ENCODE measurements at places on chromosomes 3 and 15.

DNA sequence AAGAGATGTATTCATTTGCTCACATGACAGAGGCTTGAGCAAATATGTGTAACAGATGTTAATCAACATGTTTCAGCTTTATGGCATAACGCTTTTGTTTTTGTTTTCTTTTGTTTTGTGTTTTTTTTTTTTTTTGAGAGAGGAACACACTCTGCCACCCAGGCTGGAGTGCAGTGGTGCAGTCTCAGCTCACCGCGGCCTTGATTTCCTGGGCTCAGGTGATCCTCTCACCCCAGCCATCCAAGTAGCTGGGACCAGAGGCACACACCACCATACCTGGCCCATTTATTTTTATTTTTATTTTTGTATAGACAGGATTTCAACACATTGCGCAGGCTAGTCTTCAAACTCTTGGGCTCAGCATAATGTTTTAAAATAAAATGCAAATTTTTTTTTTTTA lies 1504.4 kb upstream of the CADM2 start:
- DNase-seq = no peak

GRCh38 chr3:146517684-146518435 lies 26.5 kb downstream of the PLSCR1 start:
- DNase-seq = no peak

- DNase-seq = no peak
Measured at GRCh38 chr3:27024493-27024892, 344.7 kb downstream of the NEK10 start.

- no peak for DNase-seq
Measured at GRCh38 chr3:141326123-141326522, 42.2 kb upstream of the ZBTB38 start.

DNA sequence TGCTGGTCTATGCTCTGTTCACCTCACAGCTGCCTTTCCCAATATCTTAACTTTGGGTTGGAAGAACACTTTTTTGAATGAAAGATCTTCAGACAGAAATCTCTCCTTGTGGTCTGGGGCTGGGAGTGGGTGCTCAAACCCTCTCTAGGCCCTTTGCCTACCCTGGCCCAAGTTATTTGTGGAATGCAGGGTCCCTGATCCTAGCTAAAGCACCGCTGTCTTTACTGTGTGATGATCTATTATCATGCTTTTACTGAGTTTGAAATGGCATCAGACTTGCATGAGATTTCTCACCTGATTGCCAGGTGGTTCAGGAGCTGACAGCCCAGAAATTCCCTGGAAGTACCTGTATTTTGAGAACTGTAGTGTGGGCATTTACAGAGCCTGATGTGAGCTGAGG lies 412.7 kb upstream of the ONECUT1 start:
- DNase-seq = no peak

DNA sequence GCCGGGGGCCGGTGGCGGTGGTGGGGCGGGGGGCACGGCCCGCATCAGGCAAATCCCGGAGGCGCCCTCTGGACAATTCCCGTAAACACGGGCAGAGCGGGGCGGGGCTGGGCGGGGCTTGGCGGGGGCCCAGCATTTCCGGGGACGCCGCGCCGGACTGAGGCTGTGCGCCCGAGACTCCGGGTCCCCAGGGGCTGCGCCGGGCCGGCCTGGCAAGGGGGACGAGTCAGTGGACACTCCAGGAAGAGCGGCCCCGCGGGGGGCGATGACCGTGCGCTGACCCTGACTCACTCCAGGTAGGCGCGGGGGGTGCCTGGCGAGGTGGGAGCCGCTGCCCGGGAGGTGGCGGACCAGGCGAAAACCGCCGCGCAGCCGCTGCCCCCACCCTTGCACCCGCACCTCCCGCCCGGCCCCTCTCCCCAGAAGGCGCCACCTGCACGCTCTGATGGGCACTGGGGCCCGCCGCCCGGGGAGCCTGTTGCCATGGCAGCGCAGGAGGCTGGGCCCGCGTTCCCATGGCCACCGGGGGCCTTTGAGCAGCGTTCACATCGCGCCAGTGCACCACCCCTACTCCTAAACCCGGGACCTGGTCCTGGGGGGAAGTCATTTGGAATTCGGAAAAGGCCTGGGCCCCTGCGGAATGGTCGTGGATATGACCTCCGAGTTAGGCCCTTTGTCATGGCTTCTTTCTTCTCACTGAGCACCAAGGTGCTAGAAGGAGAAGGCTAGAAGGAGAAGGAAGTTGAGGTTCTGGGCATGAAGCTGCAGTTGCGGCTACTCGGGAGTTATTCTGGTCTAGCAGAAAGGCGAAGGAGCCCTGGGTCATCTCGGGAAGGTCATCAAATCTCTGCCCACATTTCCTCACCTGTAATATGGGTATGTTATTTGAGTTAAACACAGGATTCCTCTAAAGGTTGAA lies 16.1 kb upstream of the SEMA4B start:
- peak; percentile 70 for DNase-seq

DNA sequence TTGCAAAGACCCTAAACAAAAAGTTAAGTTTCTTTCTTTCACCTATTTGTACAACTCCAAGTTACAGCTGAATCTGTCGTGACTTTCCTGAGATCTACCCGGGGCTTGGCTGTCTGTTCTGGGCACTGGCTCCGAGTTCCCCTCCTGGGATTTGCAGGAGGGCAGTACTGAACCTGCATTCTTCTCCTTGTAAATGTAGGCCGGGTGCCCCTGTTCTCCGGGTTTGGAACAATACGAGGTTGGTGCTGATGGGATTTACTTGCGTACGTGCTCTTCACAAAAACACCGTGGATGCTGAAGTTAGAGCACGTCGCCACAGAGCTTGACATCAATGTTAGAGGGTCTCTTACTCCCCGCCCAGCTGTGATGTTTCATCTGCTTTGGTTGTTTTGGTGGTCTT lies 48.1 kb downstream of the KLHL25 start:
- DNase-seq = no peak

- DNase-seq = no peak
Measured at GRCh38 chr3:127287840-127288239, at the start of gene PRR20G. Gene PRR20G, minus strand, starts transcription at chr3:127288046. Its CDS starts 681 bp downstream, at chr3:127287365.

GRCh38 chr3:170813266-170813665 lies 56.7 kb downstream of the RPL22L1 start:
- no peak for DNase-seq

- DNase-seq = no peak
Measured at GRCh38 chr3:193829781-193830180, 236.8 kb downstream of the OPA1 start.

DNA sequence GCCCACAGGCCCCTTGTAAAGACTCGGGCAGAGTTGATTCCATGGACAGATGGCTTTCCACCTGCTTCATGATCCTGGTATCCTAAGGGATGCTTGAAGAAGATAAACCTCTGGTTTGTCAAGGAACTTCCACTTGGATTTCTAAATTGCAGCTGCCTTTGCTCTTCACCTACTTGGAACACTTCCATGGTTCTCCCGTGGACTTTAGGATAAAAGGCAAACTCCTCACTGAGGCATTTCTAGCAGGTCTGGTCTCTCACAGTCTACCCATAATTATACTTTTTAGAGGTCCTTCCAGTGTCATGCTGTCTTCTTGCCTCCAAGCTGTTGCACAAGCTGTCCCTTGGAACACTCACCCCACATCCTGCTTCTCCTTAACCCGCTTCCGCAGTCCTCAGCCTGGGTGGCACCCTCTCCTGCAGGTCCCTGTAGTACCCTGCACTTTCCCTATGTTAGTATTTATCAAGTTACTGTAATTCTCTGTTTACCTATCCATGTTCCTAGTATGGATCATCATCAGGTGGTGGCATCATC lies 12.7 kb downstream of the TLNRD1 start:
- DNase-seq = no peak

DNA sequence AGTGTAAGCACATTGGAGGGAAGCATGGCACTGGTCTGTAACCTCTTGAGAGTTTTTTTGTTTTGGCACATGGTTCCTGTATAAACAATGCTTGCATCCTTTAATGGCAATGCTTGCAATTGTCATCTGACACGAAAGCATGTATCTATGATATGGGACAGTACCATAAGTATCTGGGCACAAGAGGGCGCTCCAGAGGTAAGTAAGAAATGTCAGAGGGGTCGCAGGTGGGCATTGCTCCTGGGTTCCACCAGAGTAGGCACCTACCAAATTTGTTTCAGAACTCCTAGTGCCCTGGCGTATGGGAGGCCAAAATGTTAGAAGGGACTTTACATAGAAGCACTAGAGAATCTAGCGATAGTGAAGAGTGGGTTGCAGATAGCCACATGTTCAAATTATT lies 58.7 kb upstream of the BCHE start:
- DNase-seq = no peak

DNA sequence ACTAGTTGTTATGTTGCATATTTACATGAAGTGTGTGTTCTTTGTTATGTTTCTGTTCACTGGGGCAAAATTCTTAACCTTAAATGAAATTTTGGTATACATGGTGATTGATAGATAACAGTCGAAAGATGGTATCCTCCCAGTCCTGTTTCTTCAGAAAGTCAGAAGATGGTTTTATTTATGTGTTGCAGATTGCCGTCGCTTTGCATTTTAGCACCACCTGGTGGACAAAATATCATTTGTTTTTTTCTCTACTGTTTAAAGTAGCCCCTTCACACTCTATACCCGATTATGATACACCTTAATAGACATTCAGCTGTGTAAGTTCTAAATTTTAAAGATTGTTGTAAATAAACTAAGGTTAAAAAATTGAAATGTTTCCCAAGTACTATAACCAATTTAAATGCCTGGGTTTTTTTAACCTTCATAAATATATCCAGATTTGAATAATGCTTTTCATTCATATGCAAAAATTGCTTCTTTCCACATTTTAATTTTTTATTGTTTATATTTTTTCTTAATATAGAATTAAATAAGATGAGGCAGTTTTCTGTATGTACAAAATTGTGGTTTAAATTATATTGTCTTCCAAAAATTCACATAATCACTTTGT lies 152.2 kb downstream of the ALCAM start:
- DNase-seq = peak; percentile 90

DNA sequence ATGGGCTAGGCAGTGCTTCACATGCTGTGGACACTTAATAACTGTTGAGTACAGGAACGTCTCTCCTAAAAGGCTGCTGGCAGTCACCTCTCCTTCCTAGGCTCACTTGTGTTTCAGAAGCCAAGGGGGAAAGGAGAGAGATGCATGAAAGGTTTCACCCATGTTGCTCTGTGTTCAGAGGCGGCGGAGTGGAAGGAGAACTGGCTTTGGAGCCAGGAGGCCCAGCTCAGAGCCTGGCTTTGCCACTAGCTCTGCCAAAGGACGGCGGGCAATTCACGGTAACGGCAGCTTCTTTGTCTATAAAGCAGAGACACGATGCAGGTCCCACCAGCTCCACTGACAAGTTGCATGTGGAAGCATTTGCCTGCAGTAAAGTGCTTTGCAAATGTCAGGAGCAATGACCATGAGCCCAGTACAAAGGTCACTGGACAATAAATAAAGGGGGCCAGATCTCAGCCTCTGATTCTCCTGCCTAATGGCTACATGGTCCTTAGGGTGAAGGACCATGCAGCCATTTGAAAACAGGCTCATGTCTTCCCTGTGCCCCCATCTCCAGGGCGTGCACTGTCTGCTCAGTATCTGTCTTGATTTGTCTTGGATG lies 171.7 kb upstream of the TLE3 start:
- no peak for DNase-seq

GRCh38 chr3:144351773-144352365 lies 380.2 kb downstream of the DIPK2A start:
- DNase-seq = no peak

GRCh38 chr3:197683191-197683590 lies 53.5 kb downstream of the RUBCN start:
- no peak for DNase-seq

- DNase-seq = no peak
Measured at GRCh38 chr3:39052583-39052982, 767 bp downstream of the WDR48 start.

GRCh38 chr3:110254591-110254990 lies 817.0 kb upstream of the NECTIN3 start:
- no peak for DNase-seq

GRCh38 chr3:193970773-193971206 lies 165.2 kb upstream of the HES1 start:
- DNase-seq = no peak

- no peak for DNase-seq
Measured at GRCh38 chr3:156670077-156670476, 4.3 kb upstream of the TIPARP start.

DNA sequence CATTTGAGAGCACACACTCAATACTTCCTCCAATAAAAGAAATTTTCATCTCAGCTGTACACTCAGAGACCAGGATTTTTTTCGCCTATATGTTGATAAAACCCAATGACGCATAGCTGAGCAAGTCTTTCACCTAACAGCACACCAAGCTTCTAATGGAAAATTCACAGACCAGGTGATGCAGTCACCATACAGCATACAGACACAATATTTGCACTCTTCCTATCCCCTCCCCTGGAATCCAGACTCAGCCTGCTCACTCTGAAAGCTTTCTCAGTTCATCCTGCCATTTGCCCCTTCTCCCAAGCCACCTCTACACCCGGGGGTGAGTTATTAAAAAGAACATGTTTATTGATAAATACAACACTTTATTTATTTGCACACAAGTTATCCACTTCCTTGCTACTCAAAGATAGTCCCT lies 1.7 kb downstream of the TBC1D5 start:
- no peak for DNase-seq

DNA sequence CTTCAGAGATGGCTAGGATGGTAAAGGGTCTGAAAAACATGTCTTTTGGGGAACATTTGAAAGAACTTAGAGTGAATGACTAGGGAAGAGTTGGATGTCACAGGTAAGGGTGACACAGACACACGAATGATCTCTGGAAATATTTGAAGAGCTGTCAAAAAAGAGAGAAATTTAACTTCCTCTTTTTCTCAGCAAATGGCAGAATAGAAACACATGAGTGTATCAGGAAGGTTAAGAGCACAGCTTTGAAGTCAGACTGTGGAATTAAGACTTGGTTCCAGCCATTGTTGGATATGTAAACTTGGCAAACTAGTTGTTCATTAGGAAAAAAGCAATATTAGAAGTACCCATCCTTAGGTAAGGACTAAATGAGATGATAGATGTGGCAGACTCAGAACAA lies 117.7 kb downstream of the IMPG2 start:
- no peak for DNase-seq

DNA sequence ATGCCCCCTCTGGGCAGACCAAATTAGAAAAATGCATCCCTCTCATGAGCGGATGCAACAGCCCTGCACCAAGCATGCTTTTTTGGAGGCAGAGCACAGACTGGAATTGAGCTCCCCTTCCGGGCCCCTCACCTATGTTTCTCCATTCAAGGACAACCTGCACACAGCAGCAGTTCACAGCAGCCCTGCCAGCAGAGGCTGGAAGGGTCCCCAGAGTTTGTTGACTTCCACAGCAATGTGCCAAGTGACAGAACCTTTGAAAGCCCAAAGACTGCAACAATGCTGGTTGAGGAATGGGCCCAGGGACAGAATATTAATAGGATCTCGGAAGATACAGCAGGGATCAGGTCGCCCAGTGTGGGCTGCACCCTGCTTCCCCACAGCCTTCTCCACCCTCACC lies 650.4 kb downstream of the FHIT start:
- no peak for DNase-seq

DNA sequence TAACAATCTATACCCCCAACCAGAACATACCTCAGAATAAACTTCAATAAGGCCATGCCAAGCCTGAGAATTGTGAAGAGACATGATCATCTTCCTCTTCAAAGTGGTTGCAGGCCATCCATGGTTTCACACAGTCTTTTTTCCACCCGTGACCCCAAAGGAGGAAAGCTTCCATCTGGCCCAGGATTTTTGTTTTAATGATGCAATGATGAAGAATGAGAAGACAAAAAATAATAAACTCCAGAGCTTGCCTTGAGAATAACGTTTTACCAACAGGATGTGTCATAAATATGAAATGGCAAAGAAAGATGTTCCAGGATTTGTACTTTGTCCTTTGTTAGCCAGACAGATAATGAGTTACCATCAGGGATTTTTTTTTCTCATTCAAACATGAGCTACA lies 201.9 kb downstream of the WNT5A start:
- no peak for DNase-seq

All from midbrain (tissue), 1 donor.